ENCODE measurements at places on chromosomes 12 and 14.

GRCh38 chr14:90388982-90389381 lies 7.8 kb upstream of the CALM1 start:
- DNase-seq = no peak

DNA sequence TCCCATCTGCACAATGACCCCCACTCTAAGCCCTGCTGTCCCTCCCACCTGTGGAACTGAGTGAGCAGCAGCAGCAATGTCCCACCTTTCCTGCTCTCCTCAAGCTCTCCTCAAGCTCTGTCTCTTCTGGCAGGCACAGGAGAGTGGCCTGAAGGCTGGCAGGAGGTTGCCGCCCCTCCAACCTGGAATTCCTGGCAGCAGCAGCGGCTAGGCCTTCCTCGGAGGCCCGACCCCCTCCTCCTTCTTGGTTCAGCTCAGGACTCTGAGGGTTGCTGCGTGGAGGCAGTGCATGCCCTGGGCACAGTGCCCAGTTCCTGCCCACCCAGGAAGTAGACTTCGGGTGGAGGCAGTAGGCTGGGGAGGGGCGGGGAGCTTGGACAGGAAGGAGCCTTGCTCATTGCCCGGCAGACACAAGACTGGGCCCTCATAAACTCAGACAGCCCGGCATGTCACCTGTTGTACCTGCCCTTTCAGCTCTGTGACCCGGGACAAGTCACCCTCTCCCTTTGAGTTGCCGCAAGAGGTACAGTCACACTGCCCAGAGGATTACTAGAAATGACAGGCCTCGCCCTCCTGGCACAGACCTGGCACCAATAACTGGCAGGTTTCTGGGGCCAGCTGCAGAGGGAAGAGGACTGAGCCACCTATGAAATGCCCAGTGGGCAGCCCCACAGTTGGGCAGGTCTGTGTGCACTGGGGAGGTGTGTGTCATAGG lies 2.1 kb upstream of the SERPINA1 start:
- no peak for DNase-seq

DNA sequence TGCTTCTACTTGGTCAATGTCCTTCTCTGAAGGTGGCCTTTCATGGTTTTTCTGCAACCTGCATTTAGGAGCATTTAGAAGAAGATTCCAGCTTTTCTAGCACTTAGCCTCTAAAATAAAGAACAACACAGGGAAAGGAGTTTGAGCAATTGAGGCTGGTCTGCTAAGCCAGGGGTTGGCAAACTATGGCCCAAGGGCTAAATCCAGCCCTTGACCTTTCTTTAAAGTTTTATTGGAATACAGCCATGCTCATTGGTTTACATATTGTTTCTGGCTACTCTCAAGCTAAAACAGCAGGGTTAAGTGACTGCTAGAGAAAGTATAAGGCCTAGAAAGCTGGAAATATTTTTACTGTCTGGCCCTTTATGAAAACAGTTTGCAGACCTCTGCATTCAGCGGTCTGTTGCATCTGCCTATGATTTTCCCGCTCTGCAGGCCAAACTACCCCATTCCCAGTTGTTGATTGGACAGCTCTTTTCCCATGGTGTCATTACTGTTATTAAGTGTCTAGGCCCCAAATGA lies 39.3 kb downstream of the SPRING1 start:
- DNase-seq = no peak

DNA sequence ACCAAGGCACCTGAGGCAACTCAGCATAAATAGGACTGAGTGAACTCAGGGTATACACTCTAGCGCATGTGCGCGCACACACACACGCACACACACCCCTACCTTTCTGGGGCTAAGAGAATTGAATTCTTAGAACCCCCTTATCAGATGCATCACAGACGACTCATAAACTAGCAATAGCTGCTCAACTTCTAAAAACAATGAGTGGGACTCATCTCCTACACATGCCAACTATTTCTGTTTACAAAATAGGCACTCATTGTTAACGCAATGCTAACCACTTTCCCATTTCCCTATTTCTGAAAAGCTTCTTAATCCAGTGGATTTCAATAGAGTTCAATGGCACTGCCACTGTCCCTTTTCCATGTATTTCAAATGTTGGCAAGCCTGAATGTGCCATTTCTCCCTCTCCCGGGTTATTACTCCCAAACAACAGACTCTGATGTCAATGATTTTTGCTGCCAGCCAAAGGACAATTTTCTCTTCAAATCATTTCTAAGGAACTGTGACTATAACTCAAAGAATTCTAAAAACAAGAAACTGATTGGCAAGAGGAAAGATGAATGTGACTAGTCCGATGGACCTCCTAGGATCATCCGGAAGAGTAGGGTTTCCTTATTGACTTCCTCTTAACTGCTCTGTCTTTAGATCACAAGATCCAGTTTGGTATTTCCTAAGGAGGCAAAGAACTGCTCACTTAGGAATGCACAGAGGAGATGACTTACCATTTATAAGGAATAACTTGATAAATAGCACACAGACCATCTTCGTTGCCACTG lies 48.8 kb downstream of the SLC38A1 start:
- DNase-seq = peak; percentile 45

GRCh38 chr14:100786131-100786530 lies 39.8 kb upstream of the MEG3 start:
- DNase-seq = no peak

GRCh38 chr12:92619026-92619425 lies 83.8 kb upstream of the PLEKHG7 start:
- no peak for DNase-seq

- no peak for DNase-seq
Measured at GRCh38 chr14:67503331-67503730, 14.8 kb upstream of the TMEM229B start.

DNA sequence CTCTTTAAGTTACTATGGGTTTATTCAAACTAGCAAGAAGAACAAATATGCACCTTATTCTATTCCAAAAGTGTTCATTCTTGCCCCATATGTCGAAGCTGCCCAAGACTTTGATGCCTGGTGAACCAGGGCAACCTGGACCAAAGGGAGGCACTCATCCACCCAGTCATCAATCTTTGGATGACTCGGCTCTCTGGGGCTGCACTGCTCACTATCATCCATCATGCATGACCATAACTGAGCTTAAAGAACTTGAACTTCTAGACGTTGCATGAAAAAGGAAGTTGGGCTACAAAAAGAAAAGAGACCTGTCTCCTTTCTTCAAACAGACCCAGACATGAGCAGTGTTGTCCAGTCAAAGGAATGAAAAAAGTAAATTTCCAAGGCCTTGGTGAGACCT lies 1.2 kb downstream of the KRT4 start:
- DNase-seq = no peak

- no peak for DNase-seq
Measured at GRCh38 chr12:75842090-75842489, 189.5 kb downstream of the PHLDA1 start.

GRCh38 chr12:561391-561705 lies 101.6 kb downstream of the B4GALNT3 start:
- DNase-seq = no peak

GRCh38 chr12:114888928-114889584 lies 205.1 kb upstream of the TBX3 start:
- DNase-seq = no peak

- no peak for DNase-seq
Measured at GRCh38 chr14:22472466-22472865, 116.6 kb downstream of the DAD1 start.

- DNase-seq = no peak
Measured at GRCh38 chr12:100904270-100904669, 109.7 kb downstream of the ANO4 start.

DNA sequence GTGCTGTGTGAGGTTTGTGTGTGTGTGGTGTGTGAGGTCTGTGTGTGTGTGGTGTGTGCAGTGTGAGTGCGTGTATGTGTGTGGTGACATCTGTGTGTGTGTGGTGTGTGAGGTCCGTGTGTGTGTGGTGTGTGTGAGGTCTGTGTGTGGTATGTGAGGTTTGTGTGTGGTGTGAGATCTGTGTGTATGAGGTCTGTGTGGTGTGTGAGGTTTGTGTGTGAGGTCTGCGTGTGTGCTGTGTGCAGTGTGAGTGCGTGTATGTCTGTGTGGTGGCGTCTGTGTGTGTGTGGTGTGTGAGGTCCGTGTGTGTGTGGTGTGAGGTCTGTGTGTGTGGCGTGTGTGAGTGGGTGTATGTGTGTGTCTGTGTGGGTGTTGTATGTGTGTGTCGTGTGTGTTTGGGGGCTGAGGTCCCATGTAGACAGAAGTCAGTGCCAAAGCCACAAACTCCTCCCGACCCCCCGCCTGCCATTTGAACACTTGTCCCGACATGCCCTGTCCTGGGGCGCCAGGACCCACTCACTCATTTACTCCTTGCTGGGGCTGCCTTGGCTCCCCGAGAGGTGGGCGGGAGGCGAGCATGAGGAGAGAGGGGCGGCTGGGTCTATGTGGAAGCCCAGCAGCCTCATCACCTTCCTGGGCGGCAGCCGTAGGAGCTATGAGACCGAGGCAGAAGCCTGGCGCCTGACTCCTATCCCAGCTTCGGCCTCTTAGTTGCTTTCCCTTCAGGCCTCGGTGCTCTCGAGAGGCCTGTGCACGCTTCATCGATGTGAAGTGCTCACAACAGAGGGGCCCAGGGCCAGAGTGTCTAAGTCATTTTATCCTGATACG lies 20.5 kb downstream of the RILPL1 start:
- no peak for DNase-seq

DNA sequence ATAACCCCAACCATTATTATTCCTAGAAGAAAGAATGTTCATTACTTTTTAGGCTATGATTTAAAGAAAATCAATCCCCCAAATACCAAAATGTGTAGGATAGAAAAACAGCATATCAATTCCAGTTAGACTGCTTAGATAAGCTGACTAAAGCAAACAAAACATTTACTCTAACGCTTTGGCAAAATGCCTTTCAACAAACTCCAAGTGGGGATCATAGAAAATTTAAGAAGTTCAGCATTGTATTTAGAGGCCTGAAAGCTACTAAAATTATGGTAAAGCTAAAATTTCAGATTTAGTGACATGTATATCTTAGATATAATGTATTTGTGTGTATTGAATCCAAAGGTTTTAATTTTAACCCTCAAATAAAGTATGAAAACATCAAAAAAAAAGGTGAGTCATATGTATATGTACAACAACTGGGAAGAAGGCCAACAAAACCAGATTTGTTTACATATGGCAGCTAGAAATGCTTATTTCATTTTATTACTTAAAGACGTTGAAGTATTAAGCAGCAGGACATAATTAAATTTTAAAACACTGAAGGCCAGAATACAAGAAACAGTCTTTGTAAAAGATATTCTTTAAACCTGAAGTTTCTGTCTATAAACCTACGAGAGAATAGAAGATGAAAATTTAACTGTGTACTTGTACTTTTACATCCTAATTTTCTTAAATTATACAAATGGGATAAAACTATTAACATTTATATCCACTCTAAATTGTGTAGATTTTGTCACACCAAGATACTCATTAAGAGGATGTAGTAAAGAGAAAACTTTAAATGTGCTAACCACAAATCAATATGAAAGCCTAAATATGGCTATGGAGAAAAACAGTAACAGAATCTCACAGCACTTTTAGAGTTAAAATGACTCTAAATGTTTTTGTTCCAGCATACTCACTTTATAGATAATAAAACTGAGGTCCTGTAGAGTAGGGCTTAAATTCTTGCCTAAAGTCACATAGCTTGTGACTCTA lies 71.4 kb downstream of the SLC41A2 start:
- DNase-seq = no peak

GRCh38 chr12:120939523-120939922 lies 35.4 kb upstream of the SPPL3 start:
- DNase-seq = no peak

GRCh38 chr14:101830271-101830670 lies 68.8 kb downstream of the PPP2R5C start:
- DNase-seq = no peak

GRCh38 chr12:121802843-121803698 lies 738 bp upstream of the SETD1B start:
- DNase-seq = peak; percentile 82

GRCh38 chr12:88544991-88545980 lies 35.0 kb downstream of the KITLG start:
- no peak for DNase-seq

GRCh38 chr12:127667131-127667685 lies 599.8 kb upstream of the TMEM132C start:
- no peak for DNase-seq

DNA sequence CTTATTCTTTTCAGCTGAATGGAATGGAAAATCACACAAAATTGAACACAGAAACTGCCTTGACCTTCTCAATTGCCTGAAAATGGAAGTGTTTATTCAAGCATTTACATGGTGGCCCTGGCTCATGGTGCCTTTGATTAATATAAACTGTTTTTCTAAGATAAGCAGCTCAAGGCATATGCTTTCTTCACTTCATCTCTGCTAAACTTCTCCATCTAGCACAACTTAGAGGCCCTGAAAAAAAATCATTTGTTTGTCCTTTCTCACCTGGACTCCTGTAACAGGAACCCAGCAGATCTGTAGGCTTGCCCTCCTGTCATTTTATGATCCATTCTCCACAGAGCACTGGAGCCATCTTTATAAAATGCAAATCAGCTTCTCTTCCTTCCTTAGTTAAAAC lies 117.5 kb upstream of the KRR1 start:
- no peak for DNase-seq

DNA sequence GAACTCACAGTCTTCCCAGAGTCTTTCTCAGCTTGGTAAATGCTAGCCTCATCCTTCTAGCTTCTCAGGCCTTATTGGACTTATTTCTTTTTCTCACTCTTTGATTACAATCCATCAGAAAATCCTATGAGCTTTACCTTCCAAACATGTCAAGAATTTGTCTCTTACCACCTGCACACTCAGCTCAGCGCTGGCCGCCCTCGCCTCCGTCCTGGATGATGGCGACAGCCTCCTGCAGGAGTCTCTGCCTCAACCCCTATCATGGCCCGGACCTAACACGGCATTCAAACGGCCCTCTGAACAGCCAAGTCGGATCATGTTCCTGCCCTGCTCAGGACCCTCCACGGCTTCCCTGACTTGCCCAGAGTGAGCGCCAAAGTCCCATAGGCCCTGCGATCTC lies 333.1 kb upstream of the FKBP4 start:
- no peak for DNase-seq

GRCh38 chr12:128387811-128388422 lies 120.9 kb downstream of the TMEM132C start:
- DNase-seq = no peak

- no peak for DNase-seq
Measured at GRCh38 chr14:89473989-89474388, 57.0 kb upstream of the FOXN3 start.

GRCh38 chr14:74695406-74695805 lies 17.5 kb downstream of the AREL1 start:
- no peak for DNase-seq

- DNase-seq = no peak
Measured at GRCh38 chr12:105294161-105294560, 36.3 kb upstream of the C12orf75 start.

DNA sequence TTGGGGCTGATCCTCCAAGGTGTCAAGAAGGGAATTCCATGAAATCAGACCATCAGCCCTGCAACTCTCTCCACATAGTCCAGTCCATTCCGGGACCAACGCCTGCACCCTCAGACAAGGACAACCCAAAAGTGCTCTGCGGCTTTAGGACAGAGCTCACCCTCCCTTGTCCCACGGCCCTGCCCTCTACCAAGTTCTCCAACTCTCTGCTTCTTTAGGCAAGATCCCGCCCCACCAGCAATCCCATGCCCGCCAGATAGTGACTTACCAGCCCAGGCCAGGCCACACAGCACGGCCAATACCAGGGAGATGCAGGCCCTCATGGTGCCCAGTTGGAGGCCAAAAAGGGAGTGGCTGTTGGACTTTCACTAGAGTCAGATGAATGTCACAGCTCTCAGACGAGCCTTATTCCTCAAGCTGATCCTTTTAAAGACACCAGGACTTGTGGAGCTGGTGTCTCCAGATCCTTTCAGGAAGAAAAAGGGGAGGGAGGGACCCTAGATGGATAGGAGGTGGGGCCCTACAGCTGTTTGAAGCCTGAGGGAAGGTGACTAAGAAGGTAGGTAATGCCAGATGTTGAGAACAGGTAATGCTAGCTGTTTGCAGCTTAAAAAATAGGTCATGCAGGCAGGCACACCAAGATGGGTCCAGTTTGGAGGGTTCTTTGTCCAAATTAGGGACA lies at the start of gene ENDOU:
TSS of gene ENDOU (minus strand) at position 400 of the 682 bp plus-strand sequence. CDS start at position 323, 77 bp downstream.
- no peak for DNase-seq
